ENCODE measurements at places on chromosomes 2 and 18.

GRCh38 chr2:216911008-216911407 is 51.1 kb upstream of the TNP1 start:
- DNase-seq = no peak

DNA sequence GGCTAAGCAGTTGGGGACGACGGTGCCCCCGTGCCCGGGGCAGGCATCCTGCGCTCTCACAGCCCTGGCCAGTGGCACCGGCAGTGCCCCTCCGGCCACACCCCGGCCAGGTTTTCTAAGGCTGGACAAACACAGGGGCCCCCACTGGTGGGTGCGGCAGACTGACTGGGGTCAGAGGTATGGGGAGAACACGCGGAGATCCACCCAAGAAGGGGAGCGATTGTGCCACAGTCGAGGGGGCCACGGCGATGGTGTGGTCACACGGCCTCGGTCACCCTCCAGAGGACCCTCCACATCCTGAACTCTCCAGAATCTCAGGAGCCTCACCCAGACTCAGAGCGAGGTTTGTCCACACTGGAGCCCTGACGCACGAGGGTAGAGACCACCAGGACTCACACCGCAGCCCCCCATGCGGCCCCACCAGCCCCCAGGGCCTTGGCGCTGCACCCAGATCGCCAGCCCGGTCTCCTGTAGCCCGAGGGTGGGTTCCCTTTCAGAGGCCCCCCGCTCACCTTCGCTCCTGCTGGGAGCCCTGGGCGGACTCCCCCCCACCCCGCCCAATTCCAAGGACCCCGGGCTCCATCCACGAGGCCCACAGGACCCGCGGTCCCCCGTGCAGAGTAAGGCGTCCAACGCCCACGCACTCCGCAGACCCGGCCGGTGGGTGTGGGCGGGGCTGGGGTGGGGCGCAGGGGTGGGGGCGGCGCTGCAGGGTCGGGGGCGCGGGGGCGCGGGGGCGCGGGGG is 15.2 kb downstream of the PDCD1 start:
- DNase-seq = no peak

GRCh38 chr2:48050711-48051110 is 144.4 kb upstream of the FBXO11 start:
- DNase-seq = no peak

GRCh38 chr18:408367-408766 is 92.1 kb downstream of the COLEC12 start:
- no peak for DNase-seq

- no peak for DNase-seq
These were observed 54.0 kb downstream of the EMILIN2 start for GRCh38 chr18:2900684-2901422.

DNA sequence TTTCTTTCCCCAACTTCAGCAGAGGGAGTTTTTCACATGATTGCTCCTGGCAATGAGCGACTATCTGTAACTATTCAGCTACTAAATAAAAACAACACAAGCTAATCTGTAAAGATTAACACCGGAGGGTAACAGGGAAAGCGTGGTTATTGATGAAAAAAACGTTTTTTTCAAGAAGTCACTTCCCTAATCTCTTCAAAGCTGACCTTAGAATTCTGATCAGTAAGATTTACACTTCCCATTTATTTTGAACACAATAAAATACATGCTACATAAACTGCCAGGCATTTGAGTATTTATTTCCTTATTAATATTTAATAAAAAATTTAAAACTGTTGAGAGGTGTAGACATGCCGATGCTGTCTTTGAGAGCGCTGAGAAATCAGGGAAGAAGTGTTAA is 207.4 kb upstream of the HDAC4 start:
- no peak for DNase-seq

- DNase-seq = no peak
These were observed 109.1 kb upstream of the OTOS start for GRCh38 chr2:240249423-240250149.

DNA sequence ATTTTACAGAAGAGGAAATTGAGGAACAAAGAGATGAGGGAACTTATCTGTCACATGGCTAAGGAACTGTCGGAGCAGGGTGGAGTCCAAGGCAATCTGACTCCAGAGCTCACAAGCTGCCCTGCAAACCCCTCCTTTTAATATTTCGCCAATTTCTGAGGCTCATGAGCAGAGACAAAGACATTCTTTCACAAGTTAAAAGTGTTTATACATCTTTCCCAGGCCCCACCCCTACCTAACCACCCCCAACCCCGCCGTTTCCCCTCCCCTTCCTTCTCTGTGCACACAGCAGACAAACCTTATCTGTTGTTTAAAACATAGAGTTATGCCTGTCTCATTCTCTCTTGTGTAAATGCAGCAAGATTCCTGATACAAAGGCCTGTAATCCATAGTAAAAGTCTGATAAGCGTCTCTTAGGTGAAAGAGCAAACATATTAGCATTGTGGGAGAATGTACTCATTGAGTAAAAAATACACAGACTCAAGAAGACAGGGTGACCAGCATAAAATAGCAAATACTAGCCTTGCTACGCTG is 44.3 kb downstream of the EPHA4 start:
- peak; percentile 49 for DNase-seq

- no peak for DNase-seq
These were observed 99.0 kb upstream of the CHAC2 start for GRCh38 chr2:53668624-53669026.

Measured in activated naive CD4-positive, alpha-beta T cell treated with anti-CD3 and anti-CD28 coated beads, Interleukin-2, amount 10 ng/mL, durations not matched to agents 7 days and 5 days (primary cell).